ENCODE measurements at places on chromosomes 12 and 14.
A peak's percentile ranks its signal among the peaks of the same experiment; 100 is the strongest.

- DNase-seq = no peak
Measured at GRCh38 chr14:105138551-105139111, 29.9 kb downstream of the JAG2 start.

- no peak for DNase-seq
Measured at GRCh38 chr14:102589761-102590290, 2.6 kb upstream of the RCOR1 start.

- DNase-seq = no peak
Measured at GRCh38 chr12:93802293-93802692, 125.1 kb downstream of the CRADD start.

DNA sequence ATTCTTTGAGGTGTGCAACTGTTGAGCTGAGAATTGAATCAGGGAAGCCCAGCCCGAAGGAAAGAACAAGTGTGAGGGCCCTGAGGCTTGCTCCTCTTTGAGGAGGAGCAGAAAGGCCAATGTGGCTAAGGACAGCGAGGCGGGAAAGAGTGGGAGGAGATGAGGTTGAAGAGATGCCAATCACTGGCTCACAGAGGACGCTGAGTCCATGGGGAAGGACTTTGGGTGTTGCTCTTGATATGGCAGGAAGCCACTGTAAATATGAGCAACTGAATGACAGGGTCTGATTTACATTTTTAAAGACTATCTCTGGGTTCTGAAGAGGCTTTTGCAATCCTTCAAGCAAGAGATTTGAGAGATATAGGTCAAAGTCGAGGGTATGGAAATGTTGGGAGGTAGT lies 3.3 kb upstream of the APPL2 start:
- DNase-seq = no peak

DNA sequence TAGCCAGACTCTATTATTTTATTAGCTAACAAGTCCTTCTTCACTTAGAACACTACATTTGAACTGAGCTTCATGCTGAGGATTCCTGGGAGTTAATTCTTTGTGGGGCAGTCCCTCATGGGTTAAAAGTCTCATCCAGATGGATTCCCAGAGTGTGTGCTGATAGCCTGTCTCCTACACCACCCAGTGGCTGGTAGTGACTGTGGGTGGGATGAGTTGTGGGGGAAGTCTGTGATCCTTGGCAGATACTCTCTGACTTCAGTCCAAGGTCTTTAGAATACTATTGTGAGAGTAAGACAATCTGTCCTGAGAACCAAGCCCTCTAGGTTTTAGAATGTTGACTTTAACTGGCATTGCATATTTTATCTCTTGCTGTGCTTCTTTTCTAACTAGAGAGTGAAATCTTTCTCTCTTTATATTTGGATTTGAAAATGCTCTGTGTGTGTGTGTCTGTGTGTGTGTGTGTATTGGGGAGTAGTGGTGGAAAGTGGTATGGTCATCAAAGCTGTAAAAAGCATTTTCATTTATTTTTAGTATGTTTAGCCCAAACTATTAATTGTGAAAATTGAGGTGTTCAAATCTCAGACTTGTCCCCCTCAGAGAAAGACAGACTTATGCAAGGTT lies 37.3 kb downstream of the AKAP6 start:
- DNase-seq = peak; percentile 56

- no peak for DNase-seq
Measured at GRCh38 chr14:101056446-101056845, 152.9 kb upstream of the RTL1 start.

GRCh38 chr12:122886851-122887818 lies 8.8 kb downstream of the VPS37B start:
- no peak for DNase-seq

DNA sequence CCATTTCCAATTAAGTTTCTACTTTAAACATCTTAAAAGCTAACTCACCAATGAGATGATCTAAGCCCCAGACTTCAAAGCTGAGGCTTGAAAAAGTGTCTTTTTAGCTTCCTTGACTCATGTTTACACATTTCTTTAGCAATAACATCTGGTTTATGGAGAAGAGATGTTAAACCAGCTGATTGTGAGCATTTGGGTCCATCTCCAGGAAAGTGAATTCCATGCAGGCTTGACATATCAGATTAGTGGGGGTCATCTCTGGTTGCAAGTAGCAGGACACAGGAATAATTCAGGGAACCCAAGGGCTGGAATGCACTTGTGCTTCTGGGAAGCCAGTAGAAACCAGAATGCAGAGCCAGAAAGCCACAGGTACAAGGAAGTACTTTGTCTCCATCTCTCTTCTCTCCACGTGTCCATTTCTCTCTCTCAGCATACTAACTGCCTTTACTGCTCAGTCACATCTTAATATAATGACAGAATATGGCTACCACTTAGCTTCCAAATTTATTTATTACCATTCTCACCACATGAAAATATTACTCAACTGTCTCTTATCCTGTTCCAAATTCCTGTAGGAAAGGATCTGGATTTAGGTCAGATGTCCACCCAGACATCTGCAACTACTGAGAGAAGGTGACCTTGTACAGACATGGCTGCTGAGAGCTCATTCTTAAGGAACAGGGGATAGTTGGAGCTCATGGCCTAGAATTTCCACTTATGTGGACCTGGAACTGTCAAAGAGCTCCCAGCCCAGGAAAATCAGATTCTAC lies 104.4 kb downstream of the SCN8A start:
- no peak for DNase-seq

DNA sequence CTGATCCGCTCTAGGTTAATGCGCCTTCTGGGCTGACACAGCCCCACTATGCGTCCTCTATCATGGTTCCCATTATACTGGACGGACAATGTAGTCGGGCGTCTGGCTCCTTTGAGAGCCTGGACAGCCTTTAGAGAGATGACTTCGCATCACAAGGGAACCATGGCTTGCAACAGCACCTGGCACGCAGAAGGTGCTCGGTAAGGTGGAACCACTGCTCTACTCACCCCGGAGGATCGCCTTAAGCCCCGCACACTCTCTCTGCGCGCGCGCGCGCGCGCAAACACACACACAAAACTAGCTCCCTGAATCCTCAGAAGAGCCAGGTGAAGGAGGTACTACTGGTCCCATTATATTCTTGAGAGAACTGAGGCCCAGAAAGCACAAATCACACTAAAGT lies 7.1 kb downstream of the MAP3K12 start:
- peak; percentile 33 for DNase-seq
